Activated CD4-positive, CD25-positive, alpha-beta regulatory T cell (primary cell): ENCODE measurements at places on chromosomes 7 and 10.

GRCh38 chr7:55081068-55081467 is 62.3 kb downstream of the EGFR start:
- DNase-seq = no peak

- no peak for DNase-seq
Measured at GRCh38 chr10:33103863-33104379, 145.9 kb upstream of the ITGB1 start.

- no peak for DNase-seq
Measured at GRCh38 chr7:83410989-83411591, 237.8 kb downstream of the SEMA3E start.

- DNase-seq = no peak
Measured at GRCh38 chr7:106216517-106216922, 68.3 kb downstream of the NAMPT start.

DNA sequence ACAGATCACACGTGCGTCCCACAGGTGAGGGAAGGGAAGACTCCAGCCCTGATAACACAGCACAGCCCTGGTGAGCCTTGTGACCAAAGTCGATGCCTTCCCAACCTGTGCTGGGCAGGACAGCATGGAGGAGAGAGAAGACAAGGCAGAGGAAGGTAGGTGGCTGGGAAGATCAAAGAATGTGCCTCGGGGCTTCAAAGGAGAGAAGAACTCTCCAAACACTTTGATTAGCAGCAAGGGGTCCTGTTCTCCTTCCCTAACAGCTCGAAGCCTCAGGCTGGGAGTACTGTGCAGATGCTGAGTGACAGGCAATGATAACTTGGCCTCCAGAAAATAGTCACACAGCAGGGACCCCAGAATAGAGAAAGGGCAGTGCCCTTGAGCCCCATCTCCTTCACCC is 288.5 kb downstream of the TCERG1L start:
- DNase-seq = no peak

DNA sequence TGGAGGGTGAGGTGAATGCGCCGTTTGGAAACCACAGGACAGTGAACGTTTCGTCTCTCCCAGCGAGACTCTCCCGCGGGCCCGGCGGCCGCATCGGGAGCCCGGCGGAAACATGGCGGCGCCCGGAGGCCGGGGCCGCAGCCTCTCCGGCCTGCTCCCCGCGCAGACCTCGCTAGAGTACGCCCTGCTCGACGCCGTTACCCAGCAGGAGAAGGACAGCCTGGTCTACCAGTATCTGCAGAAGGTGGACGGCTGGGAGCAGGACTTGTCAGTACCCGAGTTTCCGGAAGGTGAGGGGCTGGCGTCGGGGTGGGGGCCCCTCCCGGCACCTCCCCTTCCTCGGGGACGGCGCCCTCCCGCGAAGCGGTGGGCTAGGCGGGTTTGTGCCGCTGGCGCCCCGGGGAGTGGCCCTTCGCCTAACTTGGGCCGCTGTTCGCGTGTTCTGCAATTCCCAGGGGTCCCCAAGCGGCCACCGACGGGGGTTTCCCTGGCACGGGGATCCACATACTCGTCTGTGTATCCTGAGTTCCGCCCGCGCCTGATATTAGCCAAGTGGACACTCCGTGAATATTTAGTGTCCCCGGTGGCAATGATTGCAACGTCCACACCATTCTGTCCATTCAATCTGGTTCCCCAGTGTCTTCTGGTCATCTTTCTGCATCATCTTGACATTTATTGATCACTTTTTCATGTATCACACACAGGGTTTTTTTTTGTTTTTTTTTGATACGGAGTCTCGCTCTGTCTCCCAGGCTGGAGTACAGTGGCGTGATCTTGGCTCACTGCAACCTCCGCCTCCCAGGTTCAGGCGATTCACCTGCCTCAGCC is 514 bp downstream of the NHLRC2 start:
- DNase-seq = peak; percentile 48
